ENCODE measurements at places on chromosomes 3 and 15. TPM values are rescaled to one million over a fixed set of nuclear protein-coding genes. Genes with fewer than 3 reads are reported as not detected.

Gene CCDC191
- total RNA-seq, result 1.7 TPM

Gene CLDN18
- total RNA-seq, result not detected

Gene INKA1
- 20.1 TPM for total RNA-seq

Gene CACNA2D2
- total RNA-seq, result 0.04 TPM

Gene RASGRP1
- not detected for total RNA-seq

Gene SNTN
- not detected for total RNA-seq

Gene BMF
- total RNA-seq, result 0.34 TPM

Gene ISL2
- total RNA-seq, result 0.27 TPM

Gene ACKR4
- 0.31 TPM for total RNA-seq

Gene CPLX3
- not detected for total RNA-seq

Gene CHST13
- total RNA-seq, result not detected

Gene TATDN2
- total RNA-seq, result 27.4 TPM

Gene IL20RB
- total RNA-seq, result 118 TPM
